ENCODE measurements at places on chromosomes 5 and 9.

GRCh38 chr5:167908606-167909005, 382.8 kb upstream of the WWC1 start:
- DNase-seq, result no peak

- DNase-seq, result no peak
These were observed 6.9 kb downstream of the ARHGAP26 start for GRCh38 chr5:142777099-142777498.

DNA sequence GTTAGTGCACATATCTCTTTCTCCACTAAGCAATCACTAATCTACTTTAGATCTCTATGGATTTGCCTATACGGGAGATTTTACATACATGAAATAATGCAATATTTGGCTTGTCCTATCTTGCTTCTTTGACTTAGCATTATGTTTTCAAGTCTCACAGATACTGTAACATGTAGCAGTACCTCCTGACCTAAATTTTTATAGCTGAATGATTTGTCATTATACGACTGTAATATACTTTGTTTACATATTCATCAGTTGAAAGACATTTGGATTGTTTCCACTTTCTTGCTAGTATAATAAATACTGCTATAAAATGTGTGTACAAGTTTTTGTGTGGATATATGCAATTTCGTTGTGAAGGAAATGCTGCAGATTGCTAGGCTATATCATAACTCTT, 1520.8 kb upstream of the CDH6 start:
- no peak for DNase-seq

DNA sequence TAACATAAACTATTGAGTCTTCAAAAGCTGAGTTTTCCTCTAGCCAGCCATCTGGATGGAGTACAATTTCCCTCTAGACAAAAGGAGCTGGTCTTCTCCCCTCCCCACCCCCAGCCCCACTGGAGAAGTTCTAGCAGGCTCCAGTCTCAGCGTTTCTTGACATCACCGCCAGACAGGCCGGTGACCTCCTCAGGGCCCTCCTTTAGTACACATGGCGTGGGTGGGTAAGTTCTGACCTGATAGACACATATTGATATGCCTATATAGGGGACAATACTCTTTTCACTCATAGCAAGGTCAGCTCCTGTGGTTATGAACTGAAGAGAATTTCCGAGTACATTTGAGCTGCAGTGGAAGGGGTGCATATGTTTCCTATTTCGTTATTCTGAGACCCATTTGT, 27.2 kb downstream of the DNAI1 start:
- DNase-seq, result no peak
